Central memory CD4-positive, alpha-beta T cell (primary cell): ENCODE measurements at places on chromosomes 11 and 22.
A peak's percentile ranks its signal among the peaks of the same experiment; 100 is the strongest.

GRCh38 chr11:107675902-107676301 lies 36.0 kb downstream of the SLN start:
- no peak for DNase-seq

DNA sequence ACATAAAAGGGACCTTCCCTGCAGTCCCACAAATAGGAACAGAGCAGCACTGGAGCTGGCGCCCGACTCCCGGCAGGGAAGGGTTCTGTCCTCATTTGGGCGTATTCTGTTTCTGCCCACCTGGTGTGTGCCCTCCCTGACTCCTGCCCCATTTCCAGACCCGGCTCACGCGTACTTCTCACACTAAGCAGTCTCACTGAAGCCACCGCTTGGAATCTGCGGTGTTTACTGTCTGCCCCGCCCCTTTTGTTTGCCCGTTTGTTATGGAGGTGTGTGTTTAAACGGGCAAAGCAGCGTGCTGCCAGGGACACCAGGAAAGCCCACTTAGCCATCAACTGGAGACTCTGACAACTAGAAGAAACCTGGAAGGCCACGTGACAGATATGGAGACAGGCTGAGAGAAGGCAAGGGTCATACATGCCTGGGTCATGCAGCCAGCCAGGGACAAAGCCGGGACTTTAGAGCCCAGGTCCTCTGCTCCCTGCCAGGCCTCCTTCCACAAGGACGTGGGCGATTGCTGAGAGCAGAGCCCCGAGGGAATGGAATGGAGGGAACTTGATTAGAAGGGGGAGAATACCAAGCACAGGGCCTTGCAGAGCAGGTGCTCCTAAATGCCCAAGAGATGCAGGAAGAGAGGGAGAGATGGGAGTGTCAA lies 8.7 kb upstream of the EFCAB6 start:
- no peak for DNase-seq

GRCh38 chr22:20980938-20981722 lies 967 bp upstream of the LZTR1 start:
- no peak for DNase-seq

DNA sequence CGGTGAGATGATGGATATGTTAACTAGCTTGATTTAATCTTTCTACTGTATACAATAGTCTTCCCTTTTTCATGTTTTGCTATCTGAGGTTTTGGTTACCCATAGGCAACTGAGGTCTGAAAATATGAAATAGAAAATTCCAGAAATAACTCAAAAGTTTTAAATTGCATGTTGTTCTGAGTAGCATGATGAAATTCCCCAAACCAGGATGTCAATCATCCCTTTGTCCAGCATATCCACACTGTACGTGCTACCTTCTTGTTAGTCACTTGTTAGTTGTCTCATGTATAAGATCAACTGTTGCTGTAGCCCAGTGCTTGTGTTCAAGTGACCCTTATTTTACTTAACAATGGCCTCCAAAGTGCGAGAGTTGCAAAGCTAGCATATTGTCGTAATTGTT lies 21.2 kb upstream of the OR10W1 start:
- DNase-seq = no peak

- DNase-seq = no peak
Measured at GRCh38 chr11:76282811-76283595, 76.7 kb upstream of the WNT11 start.

DNA sequence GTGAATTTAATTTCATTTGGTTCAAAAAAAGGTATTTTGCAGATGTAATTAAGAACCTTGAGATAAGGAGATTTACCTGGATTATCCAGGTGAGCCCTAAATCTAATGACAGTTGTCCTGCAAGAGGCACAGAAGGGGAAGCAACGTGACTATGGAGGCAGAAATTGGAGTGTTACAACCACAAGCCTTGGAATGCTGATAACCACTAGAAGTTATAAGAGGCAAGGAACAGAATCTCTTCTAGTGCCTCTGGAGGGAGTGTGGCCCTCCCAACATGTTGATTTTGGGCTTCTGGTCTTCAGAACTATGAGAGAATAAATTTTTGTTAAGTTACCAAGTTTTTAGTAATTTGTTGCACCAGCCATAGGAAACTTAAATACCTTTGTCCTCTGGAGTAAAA lies 32.8 kb downstream of the RRM1 start:
- DNase-seq = no peak

GRCh38 chr11:74775762-74776161 lies 27.1 kb downstream of the RNF169 start:
- DNase-seq = no peak

GRCh38 chr22:18031695-18032454 lies 7.5 kb upstream of the MICAL3 start:
- DNase-seq = no peak

GRCh38 chr11:20110908-20111669 lies 49.2 kb downstream of the DBX1 start:
- peak; percentile 19 for DNase-seq

GRCh38 chr22:33232071-33232470 lies 173.9 kb upstream of the SYN3 start:
- DNase-seq = no peak

GRCh38 chr11:1055109-1055703 lies 18.7 kb upstream of the MUC6 start:
- no peak for DNase-seq

- DNase-seq = no peak
Measured at GRCh38 chr11:119421941-119422808, 797 bp downstream of the THY1 start.

GRCh38 chr11:68321293-68322051 lies 9.1 kb downstream of the LRP5 start:
- no peak for DNase-seq

GRCh38 chr11:68819362-68819761 lies 22.4 kb downstream of the CPT1A start:
- no peak for DNase-seq

GRCh38 chr22:48960576-48960975 lies 867.1 kb downstream of the BRD1 start:
- DNase-seq = no peak

- no peak for DNase-seq
Measured at GRCh38 chr11:17921659-17922415, 91.0 kb downstream of the SERGEF start.

GRCh38 chr22:24156141-24156912 lies 25.0 kb upstream of the SUSD2 start:
- DNase-seq = peak; percentile 60
